ENCODE measurements at places on chromosomes 6 and 20.

GRCh38 chr6:137213331-137213740, 5.8 kb downstream of the IFNGR1 start:
- DNase-seq = no peak

DNA sequence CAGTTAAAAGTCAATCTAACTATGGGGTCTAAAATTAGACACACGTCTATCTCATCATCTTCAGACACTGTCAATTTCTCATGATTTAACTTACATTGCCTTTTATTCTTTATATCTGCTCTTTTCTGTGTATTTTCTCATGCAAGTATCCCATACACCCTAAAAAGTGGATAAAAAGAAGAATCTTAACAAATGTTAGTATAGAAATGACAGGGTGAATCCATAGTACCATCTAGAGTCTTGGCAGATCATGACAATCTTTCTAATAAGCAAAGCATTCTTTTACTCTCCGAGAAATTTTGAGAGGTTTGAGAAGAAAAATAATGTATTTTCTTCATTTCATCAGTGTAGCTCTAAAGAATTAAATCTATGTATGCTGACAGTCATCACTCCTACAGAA, 382.7 kb downstream of the C6orf118 start:
- DNase-seq = no peak

DNA sequence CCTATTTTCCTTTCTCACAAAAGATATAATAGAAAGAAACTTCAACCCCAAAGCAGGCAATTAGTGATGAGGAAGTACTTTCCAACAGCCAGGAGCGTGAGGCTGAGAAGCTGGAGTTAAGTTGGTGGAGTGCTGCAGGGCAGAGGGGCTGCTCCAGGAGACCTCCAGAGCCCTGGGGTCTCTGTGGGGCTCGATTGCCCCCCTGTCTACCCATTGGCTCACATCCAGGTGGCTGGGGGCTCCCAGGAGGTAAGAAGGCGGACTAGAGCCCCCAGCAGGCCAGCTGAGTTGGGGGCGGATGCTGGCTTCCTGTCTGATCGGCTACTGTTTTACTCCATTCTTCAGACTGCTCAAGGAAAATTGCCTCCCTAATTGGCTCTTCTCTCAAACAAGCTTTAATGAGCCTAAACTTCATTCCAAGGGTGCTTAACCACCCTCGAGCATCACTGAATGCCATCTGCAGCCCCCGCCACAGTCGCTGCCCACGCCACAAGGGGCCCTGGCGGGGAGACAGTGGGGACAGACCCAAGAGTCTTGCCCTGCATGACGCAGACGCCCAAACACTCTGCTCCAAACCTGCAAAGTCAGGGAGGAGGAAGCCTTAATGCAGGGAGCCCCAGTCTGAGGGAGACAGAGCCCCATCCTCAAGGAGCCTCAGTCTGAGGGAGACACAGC, 78.6 kb downstream of the MDGA1 start:
- no peak for DNase-seq

- no peak for DNase-seq
Observed at GRCh38 chr6:100339574-100340255, 125.0 kb downstream of the SIM1 start.

GRCh38 chr6:33430334-33430733, 10.5 kb downstream of the SYNGAP1 start:
- DNase-seq = no peak

DNA sequence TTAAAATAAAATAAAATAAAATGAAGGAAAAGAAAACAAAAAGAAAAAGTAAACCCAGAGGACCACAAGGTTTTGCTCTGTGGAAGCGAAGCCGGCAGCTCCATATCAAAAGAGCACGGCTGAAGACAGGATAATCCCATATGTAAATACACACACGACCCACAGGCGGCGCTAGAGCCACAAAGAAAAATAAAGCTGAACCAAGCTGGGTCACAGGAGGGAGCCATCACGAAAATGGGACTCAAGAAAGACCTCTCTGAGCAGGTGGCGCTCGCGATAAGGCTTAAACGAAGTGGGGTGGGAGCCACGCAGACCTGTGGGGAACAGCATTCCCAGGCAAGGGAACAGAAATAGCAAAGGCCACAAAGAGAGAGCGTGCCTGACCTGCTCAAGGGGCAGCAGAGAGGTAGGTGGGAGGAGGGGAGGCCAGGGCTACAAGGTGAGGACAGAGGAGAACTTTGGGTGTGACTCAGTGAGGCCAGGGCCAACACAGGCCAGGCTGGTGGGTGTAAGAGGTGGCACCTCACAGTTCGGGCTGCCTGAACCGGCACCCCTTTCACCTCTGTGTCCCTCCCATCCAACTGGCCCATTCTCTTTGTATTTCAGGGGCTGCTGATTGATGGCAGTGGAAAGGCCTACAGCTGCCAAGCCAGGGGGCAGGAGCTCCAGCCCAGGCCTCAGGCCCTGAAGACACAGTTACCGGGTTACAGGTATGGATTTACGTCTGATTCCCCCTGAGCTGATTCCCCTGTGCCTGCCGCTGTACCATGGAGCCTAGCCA, 26.0 kb downstream of the PTGIS start:
- peak; percentile 81 for DNase-seq

GRCh38 chr6:169985121-169986015, 233.9 kb downstream of the ERMARD start:
- no peak for DNase-seq

GRCh38 chr6:140538926-140539325, 1164.5 kb upstream of the CITED2 start:
- DNase-seq = no peak

GRCh38 chr6:138590796-138591709, 91.8 kb upstream of the NHSL1 start:
- peak; percentile 73 for DNase-seq

DNA sequence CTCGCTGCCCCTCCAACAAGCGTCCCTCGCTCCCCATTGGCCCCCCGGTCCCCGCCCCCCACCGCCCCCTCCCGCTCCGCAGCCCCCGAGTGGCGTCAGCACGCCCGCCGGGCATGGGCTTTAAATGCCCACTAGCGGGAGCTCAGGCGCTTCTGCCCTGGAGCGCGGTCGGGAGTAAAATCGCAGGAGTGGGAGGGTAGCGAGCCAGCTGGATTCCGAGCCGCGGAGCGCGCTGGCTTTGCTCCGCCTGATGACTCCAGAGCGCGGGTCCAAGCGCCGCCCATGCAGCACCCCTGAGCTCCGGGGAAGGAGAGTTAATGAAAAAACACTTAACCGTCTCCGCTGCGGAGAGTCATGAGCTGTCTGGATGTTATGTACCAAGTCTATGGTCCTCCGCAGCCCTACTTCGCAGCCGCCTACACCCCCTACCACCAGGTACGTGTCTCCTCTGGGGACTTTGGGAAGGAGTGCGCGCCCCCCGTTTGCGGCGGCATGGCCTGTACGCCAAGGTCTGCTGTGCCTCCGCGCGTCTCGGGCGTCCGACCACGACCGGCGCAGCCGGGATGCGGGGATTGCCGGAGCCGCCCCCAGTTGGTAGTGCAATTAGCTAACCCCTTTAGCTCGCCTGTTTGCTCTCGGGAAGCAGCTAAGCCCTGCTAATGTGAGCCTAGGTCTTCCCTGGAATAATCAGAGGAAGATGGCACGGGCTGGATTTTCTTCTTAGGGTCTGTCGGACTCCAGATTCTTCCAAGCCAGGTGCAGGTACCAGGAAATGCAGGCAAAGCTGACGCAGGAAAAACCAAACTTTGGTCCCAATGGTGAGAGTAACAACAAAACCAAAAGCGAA, at the start of gene VGLL2:
VGLL2 (plus strand) TSS at position 149 of the 847 bp plus-strand sequence; CDS start at position 355, 206 bp downstream.
- peak; percentile 70 for DNase-seq

DNA sequence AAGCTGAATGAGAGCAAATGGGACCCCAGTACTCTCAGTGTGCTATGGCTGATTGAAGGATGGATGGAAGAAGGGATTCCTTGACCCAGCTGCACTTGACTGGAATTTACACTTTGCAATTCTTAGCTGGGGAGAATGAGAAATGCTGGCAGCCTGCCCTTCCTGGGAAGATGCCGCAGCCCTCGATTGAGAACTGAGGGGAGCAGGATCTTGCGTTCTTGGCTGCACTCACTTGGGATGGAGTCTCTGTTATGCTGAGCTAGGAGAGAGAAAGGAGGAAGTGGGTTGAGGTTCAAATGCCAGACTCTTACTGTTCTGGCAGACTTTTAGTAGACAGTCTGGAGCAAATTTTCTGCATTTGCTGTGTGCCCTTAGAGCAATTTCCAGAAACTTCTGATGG, 221.2 kb downstream of the FNDC1 start:
- no peak for DNase-seq

GRCh38 chr6:155227046-155227445, 36.8 kb upstream of the CLDN20 start:
- DNase-seq = no peak

GRCh38 chr20:54397292-54398140, 77.9 kb upstream of the DOK5 start:
- DNase-seq = no peak

- no peak for DNase-seq
Observed at GRCh38 chr6:57302477-57302876, 15.0 kb upstream of the PRIM2 start.

DNA sequence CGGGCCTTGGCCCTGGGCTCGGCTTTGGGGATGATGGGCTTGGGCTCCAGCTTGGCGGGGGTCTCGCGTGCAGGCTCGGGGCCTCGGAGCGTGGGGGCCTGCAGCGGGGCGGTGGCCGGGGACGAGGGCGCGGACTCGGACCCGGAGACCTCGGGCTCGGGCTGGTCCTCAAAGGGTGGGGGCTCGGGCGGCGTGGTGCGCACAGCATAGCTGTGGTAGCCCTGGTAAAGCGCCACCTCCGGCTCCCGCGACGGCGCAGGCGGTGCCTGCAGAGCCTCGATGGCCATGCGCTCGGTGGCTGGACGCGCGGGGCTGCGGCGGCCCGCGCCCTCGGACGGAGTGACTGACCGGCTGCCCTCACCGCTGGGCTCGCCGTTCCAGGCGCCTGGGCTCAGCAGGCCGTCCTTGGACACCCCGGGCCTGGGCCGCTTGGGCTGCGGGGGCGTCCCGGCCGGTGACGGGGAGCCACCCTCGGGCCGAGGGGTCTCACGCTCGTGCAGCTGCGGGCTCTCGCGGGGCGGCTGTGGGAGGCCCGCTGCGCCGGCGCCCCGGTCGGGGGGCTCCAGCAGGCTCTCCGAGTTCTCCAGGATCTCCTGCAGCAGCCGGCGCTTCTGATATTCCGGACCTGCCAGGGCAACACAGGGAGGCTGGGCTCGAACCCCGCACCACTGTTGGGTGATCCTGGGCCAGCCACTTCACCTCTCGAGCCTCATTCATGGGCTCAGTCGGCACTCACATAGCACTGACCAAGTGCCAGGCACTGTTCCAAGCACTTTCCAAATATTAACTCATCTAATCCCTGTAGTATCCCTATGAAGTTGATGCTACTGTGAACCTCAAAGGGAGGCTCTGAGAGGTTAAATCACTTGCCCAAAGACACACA, 71.0 kb downstream of the JPH2 start:
- DNase-seq = no peak

GRCh38 chr20:60139663-60140446, 181.6 kb downstream of the CDH26 start:
- no peak for DNase-seq

DNA sequence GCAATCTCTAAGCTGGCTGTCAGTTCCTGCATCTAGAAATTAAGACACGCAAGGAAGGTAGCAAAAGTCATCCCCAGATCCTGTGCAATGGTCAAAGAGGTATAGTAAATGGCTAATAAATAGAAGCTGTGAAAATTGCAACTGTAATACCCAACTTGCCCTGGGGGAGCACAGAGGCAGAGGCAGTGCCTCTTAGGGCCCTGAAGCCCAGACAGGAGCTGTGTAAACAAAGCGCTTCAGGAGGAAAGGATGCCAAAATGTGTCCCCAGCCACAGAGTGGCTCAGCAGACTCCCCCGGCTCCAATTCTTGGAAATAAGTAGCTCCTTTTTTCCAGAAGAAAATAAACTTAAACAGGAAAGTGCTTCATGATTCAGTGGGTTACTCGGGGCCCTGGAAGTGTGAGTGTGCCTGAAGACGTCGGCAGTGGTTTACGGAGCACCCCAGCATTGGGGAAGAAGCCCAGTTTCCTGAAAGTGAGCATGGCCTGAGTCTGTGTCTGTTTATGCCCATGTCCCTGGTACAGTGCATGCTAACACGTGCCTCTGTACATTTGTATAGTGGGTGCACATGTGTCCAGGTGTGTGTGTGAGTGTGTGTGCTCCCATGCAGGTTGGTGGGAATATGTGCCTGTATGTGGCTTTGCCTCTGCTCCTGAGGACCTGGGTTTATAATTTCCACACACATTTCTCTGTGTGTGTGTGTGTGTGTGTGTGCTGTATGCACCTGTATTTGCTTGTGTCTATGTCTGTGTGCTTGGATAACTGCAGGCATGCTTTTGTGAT, 246.7 kb downstream of the MAFB start:
- peak; percentile 47 for DNase-seq

DNA sequence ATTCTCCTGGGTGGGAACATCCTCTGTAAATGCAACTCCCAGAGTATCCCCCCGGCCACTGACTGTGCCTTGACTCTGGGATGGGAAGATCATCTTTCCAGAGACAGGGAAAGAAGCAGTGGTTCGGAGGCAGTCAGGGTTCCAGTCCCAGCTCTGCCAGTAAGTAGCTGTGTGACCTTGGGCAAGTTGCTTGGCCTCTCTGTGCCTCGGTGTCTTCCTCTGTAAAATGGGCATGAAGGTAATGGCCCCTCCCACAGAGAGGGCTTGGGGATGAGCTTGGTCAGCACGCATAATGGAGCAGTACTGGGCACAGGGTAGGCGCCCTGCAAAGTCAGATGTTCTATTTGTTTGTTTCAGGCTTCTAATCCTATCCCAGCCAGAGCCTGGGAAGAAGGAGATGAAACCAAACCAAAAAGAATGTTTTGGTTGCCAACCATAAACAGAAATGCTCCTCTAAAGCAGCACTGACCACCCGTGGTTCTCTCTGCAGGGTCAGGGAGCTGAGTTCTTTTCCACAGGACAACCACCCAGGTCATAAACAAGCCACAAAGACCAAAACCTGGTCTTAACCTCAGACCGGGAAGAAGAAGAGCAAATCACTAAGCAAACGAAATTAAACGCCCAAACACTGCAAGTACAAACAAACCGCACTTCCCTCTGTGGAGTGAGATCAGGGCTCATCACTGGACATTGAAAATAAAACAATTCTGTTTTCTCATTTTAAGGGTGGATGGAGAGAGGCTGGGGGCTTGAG, 381.0 kb upstream of the SULF2 start:
- DNase-seq = no peak

DNA sequence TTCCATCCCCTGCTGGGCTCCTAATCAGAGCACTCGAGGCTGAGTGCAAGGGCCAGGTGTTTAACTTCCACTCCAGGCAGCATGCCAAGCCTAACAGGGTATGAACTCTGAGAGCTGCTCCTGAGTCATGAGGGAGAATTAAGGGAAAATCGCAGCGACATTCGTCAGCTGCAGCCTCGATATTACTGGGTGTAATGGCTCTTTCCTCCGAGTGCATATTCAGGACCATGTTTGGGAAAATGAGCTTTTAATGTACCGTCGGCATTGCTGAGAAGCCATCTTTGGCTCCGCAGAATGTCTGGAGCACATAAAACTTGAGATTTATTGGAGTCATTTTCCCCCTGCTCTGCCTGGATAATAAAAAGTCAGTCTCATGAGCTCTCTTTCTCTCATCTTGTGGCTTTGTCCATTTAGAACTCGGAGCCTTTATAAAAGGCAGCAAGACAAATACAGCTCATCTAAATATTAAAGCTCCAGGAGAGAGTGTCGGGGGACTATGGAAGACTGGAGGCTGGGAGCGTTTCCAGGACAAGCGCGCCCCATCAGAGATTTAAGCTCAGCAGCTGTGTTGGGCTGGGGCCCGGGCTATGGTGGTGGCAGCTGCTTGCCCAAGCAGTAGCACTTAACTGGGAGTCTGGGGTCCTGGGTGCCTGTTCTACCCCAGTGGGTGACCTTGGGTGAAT, 103.7 kb downstream of the TOX2 start:
- DNase-seq = no peak
